ENCODE measurements at places on chromosomes 12 and 14.

GRCh38 chr12:171743-172676 lies 41.9 kb downstream of the SLC6A12 start:
- no peak for DNase-seq

DNA sequence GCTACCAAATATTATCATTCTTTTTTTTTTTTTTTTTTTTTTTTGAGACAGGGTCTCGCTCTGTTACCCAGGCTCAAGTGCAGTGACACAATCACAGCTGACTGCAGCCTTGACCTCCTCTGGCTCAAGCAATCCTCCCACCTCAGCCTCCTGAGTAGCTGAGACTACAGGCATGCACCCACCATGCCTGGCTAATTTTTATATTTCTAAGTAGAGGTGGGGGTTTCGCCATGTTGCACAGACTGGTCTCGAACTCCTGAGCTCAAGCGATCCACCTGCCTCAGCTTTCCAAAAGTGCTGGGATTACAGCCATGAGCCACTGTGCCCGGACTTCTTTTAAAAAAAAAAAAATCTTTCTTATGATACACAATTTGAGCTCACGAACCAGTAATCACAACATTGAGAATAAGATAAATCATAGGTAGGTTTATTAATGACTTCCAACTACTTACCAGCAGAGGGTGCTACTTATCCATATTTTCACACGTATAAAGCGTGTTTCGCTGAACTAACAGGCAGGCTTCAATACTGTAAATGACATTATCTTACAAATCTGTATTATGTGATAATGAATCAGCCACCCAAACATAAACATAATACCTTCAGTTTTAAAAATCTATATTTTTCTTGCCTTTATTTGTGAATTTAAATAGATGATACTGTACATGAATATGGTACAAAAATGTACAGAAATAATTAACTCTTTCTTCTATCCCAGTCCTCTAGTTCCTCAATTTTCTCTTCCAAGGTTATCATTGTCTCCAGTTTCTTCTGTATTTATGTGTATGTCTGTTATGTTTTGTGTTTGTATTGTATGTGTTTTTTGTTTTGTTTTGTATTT lies 42.5 kb upstream of the BCAT1 start:
- DNase-seq, result no peak

- DNase-seq, result no peak
Observed at GRCh38 chr12:13713556-13714410, 267.6 kb downstream of the GRIN2B start.

DNA sequence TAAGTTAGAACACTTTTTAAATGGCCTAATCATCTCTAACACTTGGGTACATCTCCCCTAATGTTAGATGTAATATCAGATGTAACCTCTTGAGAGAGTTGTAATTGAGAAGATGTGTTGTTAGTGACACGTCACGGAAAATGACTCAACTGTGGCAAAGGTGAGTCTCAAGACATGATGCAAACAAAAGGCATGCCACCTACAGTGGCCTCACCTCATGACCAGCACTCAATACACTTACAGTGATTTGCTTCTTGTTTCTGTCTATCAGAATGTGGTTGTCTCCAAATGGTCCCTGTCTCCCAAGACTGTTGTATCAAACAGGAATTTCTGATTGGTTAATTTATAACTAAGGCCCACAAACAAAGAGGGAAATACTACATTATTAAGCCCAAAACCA lies 91.2 kb downstream of the SLC25A21 start:
- no peak for DNase-seq

GRCh38 chr12:43914923-43915468 lies 79.1 kb downstream of the TMEM117 start:
- no peak for DNase-seq

- DNase-seq, result no peak
Observed at GRCh38 chr14:89650077-89650978, 233.3 kb upstream of the FOXN3 start.

DNA sequence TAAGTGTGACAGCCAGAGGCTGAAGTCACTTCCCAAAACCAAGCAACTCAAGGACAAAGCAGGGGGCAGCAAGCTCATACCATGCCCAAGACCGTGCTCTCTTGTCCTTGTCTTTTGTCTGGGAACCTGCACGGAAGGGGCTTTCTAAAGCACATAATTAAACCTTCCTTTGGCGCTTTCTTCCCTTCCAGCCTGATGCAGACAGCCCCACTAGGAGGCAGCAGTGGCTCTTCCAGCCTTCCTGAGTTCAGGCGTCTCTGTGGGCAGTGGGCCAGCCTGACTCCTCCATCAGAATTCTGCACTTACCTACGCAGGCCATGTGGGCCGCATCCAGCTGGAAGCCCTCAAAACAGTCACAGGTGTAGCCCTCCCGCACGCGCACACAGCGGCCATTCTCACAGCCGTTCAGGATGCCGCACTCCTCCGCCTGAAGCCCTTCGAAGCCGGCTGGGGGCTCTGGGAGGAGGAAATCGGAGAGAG lies 7.6 kb downstream of the ISCA2 start:
- no peak for DNase-seq

- DNase-seq, result no peak
Observed at GRCh38 chr12:31390991-31391390, 65.0 kb upstream of the SINHCAF start.

DNA sequence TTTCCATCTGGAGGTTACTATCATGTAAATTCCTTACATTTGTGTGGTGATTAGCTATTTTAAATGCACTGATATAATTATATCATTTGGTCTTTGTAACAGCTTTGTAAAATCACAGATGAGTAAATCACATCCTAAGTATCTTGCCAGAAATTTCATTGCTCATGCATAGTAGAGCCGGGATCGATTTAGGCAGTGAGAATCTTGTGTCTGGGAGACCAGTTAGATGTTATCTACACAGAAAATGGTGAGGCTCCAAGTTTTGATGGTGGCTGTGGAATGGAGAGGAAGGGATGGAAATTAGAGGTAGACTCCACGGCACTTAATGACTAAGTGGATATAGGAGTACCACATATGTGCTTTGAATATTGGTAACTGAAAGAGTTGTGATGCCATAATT lies 156.3 kb downstream of the MSRB3 start:
- no peak for DNase-seq

DNA sequence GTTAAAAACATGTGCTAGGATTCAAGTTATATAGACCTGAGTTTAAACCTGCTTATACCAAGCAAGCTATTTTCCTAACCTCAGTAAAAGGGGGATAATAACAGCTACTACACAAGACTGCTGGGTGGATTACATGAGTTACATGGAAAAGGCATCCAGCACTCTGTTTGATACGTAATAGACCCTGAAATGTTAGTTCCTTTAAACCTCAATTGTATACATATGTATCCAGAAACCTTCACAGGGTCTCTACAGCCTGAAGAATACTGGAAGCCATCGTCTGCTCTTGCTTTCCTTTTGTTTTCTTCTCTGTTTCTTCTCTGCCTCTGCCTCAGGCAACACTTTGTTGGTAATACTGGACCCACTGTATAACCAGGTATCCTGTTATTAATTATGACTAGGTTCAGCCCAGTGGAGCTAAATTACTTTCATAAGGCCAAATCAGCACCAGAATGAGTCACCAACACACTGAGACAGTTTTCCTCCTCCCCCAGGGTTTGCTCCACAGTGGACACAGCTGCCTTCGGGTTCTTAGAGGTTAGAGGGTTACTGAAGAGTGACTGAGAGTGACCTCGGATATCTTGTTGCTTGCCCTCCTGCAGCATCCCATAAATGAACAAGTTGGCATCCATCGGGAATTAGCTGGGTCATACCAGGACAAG lies 127.1 kb downstream of the CAPZA3 start:
- no peak for DNase-seq

DNA sequence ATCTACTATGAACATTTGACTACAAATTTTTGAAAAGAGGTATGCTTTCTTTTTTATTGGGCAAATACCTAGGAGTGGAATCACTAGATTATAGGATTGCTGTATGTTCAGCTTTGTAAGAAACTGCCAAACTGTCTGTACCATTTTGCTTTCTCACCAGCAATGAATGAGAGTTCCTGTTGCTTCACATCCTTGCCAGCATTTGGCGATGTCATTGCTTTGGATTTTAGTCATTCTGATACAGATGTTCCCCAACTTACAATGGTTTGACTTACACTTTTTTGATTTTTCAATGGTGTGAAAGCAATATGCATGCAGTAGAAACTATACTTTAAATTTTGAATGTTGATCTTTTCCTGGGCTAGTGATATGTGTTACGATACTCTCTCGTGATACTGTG lies 328.7 kb downstream of the RAD51B start:
- no peak for DNase-seq

GRCh38 chr12:131500564-131500963 lies 210.3 kb upstream of the SFSWAP start:
- no peak for DNase-seq

All from T follicular helper cell (primary cell).